ENCODE measurements at places on chromosomes 12 and 14.

GRCh38 chr12:64390275-64390851 is at the start of gene C12orf56:
Gene C12orf56 (minus strand): TSS chr12:64390758. CDS start chr12:64390565, 193 bp downstream.
- DNase-seq = no peak

- no peak for DNase-seq
Measured at GRCh38 chr12:101470939-101471338, 4.2 kb upstream of the SPIC start.

GRCh38 chr14:24875991-24876878 is 173.7 kb downstream of the STXBP6 start:
- DNase-seq = no peak

GRCh38 chr12:92242907-92243306 is 97.3 kb upstream of the BTG1 start:
- DNase-seq = no peak

DNA sequence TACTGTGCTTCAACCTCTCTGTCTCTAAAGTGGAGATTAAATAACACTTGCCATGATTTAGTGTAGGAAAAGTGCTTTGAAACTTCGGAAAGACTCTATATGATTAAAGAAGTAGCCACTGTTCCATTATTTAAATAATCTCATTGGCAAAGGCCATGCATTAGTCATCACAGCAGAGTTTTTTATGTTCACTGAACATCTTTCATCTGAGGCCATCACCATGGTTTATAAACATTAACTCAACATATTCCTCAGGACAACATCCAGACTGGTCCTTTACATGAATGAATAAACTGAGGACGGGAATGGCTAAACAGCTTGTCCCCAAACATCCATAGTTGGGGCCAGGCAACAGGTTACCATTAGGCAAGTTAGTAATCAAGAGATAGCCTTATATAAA is 124.6 kb upstream of the FRMD6 start:
- no peak for DNase-seq

- no peak for DNase-seq
Measured at GRCh38 chr12:54997929-54998522, 13.5 kb upstream of the TESPA1 start.
